Activated CD4-positive, CD25-positive, alpha-beta regulatory T cell treated with anti-CD3 and anti-CD28 coated beads, Interleukin-2, amount 50 U/mL, for 24 hours (primary cell): ENCODE measurements at places on chromosomes 5 and 9.

DNA sequence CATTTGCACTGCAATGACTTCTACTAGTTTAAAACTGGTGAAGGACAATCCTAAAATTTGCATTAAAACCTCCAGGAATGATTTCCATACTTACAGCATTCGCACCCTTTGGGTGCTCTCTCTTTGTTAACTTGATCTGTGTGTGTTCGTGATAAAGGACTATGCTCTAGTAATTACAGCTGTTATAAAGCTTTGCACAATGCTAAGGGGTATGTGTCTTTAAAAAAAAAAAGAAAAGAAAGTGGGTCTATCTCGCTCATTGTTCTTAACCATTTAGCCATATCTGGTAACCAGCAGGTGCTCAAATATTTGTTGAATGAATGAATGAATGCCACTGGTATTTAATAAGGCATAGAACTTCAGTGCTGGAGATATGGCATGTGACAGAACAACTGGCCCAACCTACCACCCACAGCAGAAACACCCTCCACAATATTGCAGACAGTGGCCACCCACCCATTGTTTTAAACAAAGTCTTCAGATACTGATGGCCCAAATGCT, 8.7 kb downstream of the TRIM36 start:
- no peak for ATAC-seq

DNA sequence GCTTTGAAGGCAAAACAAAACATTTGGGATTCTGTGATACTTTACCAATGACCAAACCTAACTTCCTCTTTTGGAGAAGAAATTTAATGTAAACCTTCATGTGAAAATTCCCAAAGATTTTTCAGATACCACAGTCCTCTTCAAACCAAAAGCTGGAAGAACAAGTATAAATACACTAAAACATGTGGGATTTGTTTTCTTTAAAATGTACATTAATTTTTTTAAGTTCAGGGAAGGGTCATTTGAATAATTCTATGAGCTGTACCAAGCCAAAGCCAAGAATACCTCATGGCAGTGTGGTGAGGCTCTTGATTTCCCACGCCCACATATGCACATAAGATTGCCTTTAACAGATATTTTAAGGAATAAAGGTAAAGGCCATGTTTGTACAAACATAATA, 28.4 kb upstream of the ITGA1 start:
- no peak for ATAC-seq

DNA sequence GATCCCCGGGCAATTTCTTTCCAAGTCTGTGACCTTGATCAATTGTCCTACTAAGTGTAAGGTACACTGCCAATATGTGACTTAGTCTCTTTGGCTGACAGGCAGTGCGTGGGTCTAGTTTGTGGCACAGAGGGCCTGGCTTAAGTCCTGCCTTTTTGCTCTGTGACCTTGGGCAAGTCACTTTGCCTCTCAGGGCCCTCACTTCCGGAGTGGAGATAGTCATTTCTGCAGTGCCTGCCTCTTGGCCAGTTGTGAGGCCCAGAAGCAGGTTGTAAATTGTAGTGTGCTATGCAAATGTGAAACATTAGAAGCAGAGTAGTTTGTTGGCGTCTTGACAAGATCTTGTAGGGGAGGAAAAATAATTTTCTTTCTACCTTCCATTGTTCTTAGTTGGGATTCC, 39.0 kb downstream of the KIF4B start:
- ATAC-seq: no peak

DNA sequence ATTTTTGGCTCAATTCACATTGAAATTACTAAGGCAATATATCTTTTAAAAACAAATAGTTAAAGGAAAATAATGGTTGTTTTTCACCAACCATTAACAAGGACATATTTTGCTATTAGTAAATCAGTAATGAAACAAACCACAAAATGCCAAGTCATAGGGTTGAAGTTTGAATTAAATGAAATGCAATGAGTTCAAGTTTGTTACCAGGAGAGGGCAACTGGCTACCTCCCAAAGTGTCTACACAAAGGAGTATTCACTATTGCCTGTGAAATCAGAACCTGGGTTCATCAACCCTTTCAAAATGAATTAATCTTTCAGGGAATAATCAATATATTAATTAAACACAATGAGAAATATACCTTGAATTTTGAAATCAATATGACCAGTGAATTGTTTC, 138.4 kb upstream of the DMRTA1 start:
- ATAC-seq: no peak

GRCh38 chr9:121589986-121590385, 61.4 kb upstream of the DAB2IP start:
- no peak for ATAC-seq

- ATAC-seq: no peak
Measured at GRCh38 chr9:117624106-117624505, 80.1 kb upstream of the TLR4 start.

GRCh38 chr9:125739436-125739835, 7.7 kb upstream of the PBX3 start:
- no peak for ATAC-seq

DNA sequence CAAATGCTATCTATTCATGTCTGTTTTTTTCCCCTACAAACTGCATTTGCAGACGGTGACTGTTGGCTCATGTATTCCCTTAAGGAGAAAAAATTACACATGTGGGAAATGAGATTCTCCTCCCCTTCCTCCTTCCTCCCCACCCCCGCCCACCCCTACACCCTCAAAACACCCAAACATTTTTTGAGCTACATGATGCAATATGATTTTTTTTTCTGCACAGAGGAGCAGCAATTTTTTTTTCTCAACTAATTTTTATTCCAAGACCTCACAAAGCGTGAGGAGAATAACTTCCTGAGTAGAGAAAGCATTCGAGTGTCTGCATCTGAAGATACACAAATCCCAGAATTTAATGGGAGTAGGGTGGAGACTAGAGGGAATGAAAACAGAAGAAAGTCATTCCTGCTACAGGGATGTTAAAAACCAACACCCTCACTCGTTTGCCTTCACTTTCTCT, 118.1 kb downstream of the PRDM6 start:
- ATAC-seq: no peak

GRCh38 chr9:103789686-103790085, 304.4 kb upstream of the SMC2 start:
- ATAC-seq: no peak

DNA sequence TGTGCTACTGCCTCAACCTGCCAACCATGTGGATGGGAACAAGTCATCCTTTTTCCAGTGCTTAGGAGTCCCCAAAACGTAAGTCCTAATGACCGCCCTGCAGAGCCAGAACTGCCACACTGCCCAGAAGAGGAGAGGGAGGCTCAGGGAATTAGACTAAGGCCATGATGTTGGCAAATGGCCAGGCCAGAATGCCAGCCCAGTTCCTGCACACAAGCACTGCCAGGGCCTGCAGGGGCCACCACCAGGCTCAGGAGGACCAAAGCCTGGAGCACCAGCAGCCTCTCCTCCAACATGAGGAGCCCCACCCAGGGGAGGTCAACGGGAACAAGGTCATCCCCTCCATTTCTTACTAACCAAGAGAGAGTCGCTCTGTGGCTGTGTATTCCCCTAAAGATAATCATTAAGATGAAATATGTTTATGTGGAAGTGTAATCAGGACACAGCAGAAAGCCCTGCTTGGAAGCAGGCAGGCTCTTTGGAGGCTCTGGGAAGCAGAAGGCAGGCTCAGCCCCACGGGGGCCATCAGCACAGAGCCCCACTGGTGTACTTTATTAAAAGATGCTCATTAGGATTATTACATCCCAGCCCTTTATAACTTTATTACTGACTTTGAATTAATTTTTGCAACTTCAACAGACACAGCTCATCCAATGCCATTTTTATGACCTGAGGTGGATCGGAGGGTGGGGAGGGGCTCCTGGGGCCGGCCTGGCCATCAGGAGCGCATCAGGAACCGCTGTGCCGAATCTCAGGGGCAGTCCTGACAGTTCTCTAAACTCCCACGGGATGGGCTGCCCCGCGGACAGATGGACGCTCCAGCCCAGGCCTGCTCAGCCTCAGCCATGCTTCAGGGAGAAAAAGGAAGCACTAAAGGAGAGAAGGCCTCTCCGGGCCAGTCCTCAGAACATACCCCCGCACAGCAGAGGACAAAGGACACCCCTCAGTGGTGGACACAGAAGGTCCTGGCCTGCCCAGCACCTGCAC, 127.0 kb downstream of the ADAMTS2 start:
- no peak for ATAC-seq

- no peak for ATAC-seq
Measured at GRCh38 chr9:129719135-129719534, 33.7 kb downstream of the PTGES start.

GRCh38 chr5:157400741-157401495, 59.1 kb upstream of the NIPAL4 start:
- peak; percentile 72 for ATAC-seq

DNA sequence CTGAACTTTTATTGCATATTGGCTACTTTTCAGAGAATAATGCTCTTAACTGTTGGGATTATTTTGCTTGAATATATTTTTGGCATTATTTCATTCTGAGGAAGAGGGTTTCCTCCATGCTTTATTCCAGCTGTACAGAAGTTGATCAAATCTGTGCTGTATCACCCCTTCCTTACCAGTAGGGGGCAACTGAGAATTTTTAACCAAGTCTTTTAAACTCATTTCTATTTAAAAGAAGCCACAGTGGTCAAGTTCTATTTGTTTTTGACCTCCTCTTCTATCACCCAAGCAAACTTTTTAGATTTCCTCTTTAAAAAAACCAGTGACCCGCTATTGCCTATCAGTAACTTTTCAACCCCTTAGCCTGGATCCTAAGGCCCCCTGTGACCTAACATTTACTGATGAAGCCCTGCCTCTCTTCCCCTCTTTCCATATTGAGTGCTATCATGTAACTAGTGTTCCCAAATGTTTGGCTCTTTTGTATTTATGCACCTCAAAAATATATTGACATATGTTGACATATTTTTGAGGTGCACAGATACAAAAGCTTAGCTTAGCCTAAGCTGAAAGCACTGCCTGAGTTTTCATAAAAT, 80.6 kb downstream of the FBXO4 start:
- no peak for ATAC-seq

GRCh38 chr9:21110708-21111576, 30.7 kb downstream of the IFNW1 start:
- ATAC-seq: peak; percentile 86

GRCh38 chr5:35850967-35851680, 5.6 kb upstream of the IL7R start:
- no peak for ATAC-seq

DNA sequence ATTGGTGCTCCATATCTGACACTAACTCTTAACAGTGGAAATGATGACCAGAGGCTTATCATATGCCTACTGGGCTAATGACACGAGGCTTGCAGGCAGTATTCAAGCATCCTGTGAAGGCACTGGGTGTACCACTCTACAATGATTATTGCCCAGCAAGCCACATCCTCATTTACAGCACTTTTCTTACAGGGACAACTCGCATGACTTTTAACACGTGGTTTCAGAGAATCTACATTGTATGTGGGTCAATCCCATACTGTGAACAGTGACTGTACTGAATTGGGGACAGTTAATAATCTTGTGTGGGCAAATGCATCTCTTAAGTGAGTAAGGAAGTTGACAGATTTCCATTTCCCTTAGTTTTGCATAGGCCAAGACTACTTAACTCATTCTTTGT, 260.0 kb downstream of the TRPM3 start:
- ATAC-seq: no peak

- ATAC-seq: no peak
Measured at GRCh38 chr5:85159395-85159794, 774.7 kb upstream of the EDIL3 start.

GRCh38 chr5:74281166-74281565, 359.4 kb downstream of the ENC1 start:
- no peak for ATAC-seq

DNA sequence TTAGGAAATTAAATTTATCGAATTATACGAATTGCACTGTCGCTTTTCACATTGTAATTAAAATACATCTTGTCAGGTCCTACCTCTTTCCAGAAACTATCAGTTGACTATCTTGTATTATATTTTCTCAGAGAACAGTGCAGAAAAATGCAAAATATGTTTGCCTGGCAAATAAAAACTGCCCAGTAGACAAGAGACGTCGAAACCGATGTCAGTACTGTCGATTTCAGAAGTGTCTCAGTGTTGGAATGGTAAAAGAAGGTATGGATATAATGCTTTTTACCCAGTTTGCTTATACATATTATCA, 10.8 kb downstream of the NR4A3 start:
- ATAC-seq: no peak

- ATAC-seq: no peak
Measured at GRCh38 chr5:123344816-123345426, 78.3 kb downstream of the CEP120 start.

DNA sequence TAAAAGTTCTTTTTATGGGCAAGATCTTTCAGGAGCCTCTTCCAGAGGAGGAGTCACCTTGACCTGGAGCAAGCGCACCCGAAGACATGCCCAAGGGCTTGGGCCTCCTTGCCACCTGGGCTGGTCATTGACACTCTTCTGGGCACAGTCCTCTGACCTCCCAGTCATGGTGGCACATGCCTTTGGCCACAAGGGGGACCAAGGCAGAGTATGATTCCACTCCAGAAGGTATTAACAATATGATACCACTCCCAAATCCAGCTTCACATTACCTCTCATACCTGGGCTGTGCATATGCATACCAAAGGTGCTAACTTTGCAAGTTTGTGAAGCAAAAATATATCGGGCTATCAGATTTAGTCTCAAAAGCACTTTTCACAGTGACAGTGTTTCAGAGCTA, 84.6 kb downstream of the MAST4 start:
- no peak for ATAC-seq

- ATAC-seq: peak; percentile 88
Measured at GRCh38 chr9:96484521-96484931, 34.6 kb downstream of the HABP4 start.

- no peak for ATAC-seq
Measured at GRCh38 chr5:33032271-33033070, 321.4 kb downstream of the NPR3 start.

DNA sequence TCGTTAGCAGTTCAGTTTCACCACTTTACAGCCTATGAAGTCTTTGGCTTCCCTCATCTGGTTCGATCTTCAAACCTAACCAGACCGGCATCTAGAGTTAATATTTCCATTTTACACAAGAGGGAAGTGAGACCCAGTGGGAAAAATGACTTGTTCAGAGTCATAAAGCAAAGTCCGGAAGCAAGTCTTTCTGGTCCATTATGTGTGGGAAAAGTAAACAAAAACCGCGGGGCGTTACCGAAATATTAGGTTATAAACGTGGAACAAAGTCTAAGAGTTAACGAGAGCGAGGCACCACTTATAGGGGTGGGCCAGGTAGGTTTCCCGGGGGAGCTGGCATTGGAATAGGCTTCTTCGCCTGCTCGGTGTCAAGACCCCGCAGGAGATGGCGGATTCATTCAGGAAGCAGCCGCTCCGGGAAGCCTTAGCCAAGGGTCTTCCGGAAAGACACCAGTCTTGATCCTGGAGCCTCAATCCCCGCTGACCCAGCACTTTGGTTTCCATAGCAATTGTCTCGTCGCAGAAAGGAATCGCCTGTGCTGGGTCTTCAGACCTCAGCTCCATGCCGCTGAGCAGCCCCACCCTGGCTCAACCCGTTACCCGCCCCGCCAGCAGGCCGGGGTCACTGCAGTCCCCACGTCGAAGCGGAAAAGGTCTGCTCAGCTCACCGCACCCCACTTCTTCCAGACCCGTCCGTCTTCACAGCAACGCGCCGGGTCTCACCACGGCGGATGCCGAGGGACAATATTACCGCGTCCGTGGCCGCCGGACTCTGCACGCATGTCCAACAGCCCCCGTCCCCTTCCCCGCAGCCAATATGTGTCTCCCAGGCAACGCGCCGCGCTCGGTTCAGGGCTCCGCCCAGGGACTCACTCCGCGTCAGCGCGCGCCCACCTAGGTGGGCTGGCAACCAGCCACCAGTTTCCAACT, at the start of gene C5orf52:
Gene C5orf52 (plus strand): TSS at position 872 of the 930 bp plus-strand sequence. CDS start 82 bp downstream, outside the sequence.
- peak; percentile 42 for ATAC-seq
